ENCODE measurements at places on chromosomes 5 and 9.

GRCh38 chr5:76456258-76456657 is 53.2 kb downstream of the IQGAP2 start:
- DNase-seq = no peak

DNA sequence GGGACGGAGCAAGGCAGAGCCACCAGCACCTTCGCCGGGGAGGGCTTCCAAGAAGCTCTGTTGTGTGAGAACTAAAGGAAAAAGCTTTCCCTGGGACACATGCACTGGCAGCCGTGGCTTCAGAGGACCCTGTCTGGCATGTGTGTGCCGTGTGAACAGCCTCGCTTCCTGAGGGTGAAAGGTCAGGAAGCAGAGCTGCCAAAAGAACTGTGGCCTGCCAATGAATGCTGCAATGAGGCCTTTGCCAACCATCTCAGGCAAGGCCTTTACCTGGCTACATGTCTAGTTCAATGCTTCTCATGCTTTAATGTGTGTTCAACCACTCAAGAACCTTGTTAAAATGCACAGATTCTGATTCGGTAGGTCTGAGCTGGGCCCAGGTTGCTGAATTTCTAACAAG is 53.5 kb downstream of the NIPSNAP3B start:
- no peak for DNase-seq

- DNase-seq = no peak
Observed at GRCh38 chr5:131198625-131199024, 27.9 kb downstream of the LYRM7 start.

GRCh38 chr5:113118765-113119164 is 142.2 kb downstream of the DCP2 start:
- no peak for DNase-seq

- peak; percentile 51 for DNase-seq
Observed at GRCh38 chr5:170248172-170248930, 15.6 kb downstream of the C5orf58 start.
